Kasumi-1 (cell line): ENCODE measurements at places on chromosomes 13 and 19.

DNA sequence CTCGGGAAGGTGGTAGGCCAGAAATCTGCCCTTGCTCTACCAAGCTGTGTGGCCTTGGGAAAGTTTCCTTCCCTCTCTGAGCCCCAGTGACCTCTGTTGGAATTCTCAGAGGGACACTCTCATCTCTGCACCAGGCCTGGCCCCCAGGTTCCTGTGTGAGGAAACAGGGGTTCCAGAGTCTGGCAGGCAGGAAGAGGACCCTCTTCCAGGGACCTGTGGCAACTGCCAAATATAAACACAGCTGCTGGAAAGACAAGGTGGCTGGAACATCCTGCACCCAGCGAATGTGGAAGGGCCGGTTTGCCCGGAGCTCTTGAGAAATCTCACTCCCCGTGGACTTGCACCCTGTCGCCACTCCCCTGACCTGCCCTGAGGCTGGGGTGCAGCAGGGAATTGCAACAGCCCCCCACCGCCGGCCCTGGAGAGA lies 52.8 kb downstream of the GADD45B start:
- no peak for DNase-seq

DNA sequence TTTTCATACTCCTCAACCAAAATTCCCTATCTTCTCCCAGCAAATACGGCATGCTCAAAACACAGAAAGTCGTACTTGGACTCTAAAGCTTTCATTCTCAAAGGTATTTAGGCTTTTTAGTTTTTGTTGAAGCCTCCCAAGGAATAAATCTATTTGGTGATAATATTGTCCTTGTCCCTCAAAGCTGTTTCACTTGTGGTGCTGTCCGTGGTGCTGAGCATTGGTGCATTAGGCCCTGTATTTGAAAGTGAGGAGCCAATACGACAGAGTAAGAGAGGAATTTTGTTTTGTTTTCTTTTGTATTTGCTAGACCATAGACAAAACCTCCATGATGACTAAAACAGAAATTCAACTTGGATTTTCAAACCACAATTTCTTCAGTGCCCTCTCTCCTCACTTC lies 3.2 kb upstream of the LGALS13 start:
- DNase-seq, result peak; percentile 37

- DNase-seq, result no peak
These were observed 13.6 kb upstream of the SLC15A1 start for GRCh38 chr13:98765996-98766519.

- no peak for DNase-seq
These were observed 16.1 kb upstream of the SLC15A1 start for GRCh38 chr13:98768522-98768921.

DNA sequence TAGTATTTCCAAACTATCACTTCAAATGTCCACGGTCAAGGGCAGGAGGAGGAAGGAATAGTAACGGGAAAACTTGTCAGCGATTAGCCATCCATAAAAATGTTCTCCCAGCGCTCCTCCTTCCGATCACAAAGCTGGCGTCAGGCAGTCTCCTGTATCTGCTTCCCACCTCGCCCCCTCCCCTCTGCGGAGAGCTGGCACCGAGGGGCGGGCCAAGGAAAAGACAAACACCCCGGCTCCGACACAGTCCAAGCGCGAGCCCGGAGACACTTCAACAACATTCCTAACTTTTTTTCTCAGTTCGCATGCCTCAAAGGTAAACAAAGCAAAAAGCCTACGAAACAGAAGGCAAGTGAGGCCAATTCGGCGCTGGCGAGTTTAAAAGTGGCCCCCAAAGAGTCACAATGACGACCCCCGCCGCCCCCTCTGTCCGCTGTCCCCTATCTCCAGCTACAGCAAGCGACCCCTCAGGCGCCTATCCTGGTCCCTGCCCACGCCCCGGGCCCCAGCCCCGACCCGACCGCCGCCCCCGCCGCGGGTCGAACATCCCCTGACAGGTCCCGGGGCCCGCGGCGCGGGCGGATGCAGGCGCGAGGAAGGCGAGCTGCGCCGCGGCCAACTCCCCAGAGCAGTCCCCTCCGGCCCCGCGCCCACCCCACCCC lies 736 bp downstream of the SMAD9 start:
- no peak for DNase-seq

DNA sequence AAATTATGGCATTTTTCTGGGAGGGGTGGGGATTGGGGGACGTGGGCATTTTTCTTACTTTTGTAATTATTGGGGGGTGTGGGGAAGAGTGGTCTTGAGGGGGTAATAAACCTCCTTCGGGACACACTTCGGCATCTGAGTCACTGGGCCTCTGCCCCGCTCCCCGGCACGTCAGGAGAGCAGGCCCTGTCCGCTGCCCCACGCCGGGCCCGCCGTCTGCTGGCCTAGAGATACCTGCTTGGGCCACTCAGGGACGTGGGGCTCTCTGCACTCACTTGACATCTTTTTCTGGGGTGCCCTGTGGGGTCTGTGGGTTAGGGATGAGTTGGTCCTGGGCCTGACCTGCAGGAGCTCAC lies 3.5 kb upstream of the FTL start:
- no peak for DNase-seq

DNA sequence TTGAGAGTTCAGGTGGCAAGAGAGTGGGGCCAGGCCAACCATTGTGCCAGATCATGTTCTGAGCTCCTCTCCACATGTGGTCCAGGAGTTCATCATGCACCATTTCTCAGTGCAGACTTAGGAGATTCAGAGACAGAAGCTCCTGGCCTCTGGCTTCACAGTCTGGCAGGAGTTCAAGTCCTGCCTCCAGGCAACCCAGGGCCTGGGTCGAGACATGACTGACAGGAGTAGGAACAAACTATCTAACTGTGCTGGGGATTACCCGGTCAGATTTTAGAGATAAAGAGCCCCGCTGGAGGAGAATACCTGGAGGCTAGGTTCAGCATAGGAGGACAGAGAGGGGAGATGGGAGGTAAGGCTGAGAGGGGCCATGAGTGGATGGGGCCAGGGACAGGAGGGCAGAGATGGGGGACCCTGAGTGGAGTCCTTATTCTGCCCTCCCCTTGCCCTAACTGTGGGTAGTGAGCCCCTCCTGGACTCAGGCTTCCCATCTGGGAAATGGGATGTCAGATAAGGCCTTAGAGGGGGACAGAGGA lies 906 bp upstream of the CYP4F11 start:
- no peak for DNase-seq

- DNase-seq, result no peak
These were observed 520.1 kb upstream of the PCDH20 start for GRCh38 chr13:61935710-61936109.

DNA sequence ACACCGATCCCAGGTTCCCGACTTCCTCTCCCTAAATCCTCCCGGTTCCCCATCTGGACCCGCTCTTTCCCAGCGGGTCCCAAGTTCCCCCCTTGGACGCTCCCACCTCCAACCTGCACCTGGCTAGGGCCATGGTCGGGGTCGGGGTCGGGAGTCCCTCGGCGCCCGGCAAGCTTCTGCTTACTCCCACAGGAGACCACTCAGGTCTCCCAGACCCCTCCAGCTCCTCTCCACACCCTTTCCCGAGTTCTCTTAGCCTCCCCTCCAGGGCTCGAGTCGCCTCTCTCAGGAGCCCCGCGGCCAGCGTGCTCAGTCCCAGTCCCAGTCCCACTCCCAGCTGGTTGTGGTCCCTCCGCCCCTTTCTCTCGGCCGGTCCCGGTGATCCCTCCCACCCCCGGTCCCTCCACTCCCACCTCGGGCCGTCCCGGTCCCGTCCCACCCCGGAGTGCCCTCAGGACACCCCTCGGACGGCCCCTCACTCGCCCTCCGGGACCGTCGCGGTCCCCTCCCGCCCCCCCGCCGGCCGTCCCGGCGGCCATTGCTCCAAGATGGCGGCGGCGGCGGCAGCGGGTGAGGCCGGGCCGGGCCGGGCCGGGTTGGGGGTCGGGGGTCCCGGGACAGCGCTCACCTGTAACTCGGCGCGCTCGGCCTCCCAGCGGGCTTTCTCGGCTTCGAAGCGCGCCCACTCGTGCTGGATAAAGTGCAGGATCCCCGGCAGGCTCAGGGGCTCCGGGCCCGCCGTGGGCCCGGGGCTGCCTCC lies at the start of gene FKRP:
FKRP (plus strand) TSS at position 537 of the 760 bp plus-strand sequence. CDS start 9,394 bp downstream, outside the sequence.
- DNase-seq, result no peak

GRCh38 chr13:88031980-88032559 lies 360.9 kb downstream of the SLITRK5 start:
- DNase-seq, result no peak

DNA sequence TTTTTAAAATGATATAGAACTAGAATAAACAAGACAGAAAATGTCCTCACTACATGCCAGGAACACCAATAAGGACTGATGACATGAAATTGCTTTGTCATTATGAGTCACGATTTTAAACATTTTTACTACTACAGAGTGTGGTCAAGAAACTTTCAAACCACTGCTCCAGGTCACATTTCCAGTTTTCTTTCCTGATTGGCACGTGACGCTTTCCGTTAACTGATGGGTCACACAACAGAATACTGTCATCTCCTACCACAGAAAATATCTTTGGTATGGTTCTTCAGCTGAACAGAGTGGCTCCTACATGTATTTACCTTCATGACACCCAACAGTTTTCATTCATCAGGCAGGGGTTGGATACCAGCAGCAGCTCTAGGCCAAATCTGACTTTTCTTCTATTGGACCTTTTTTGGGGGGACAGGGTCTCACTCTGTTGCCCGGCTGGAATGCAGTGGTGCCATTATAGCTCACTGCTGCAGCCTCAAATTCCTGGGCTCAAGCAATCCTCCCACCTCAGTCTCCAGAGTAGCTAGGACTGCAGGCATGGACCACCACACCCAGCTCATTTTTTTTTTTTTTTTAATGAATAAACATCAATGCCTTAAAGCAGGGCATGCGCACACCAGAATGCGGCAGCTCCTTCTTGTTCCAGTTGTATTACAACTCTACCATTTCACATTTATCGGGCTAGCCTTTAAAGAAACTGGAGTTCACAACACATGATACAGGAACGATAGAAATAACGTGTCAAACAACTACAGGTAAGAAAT lies 147.4 kb downstream of the RNF17 start:
- no peak for DNase-seq

DNA sequence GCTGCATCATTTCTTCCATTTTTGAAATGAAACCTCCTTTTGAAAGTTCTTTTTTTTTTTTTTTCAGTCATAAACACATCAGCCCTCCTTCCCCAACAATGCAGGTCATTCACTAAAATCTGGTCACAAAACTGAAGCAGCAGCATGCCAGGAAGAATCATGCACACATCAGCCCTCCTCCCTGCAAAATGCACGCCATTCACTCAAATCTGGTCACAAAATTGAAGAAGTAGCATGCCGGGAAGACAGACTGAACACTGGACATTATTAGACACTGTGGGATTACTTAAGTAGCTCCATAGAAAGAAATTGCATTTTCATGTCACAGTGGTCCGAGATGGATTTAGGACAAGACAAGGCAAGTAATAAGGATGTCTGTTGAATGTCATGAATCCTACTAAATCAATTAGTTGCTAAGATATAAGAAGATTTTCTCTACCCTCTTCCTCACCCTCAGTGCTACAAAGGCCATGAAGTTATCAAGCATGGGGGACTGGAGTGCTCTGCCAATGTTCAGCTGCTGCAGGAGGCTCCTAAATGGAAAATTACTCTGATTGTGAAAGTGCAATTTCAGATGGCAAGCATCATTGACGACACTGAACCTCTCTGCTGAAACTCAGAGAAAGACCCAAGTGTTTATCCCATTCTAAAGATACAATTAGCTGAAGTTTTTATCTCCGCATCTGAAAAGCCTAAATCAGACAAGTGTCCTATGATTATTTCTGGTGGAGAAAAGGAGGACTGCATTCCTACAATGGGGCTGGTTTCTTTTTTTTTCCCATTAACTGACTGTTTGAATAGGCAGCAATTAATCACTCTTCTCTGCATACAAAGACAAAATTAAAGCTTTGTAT lies 913.2 kb downstream of the DIAPH3 start:
- DNase-seq, result no peak

- DNase-seq, result no peak
These were observed 28.7 kb downstream of the ATP8B3 start for GRCh38 chr19:1783354-1783753.

GRCh38 chr13:41029629-41030028 lies 10.5 kb upstream of the ELF1 start:
- no peak for DNase-seq

- DNase-seq, result peak; percentile 81
These were observed 7.9 kb downstream of the INTS6 start for GRCh38 chr13:51444922-51445321.

DNA sequence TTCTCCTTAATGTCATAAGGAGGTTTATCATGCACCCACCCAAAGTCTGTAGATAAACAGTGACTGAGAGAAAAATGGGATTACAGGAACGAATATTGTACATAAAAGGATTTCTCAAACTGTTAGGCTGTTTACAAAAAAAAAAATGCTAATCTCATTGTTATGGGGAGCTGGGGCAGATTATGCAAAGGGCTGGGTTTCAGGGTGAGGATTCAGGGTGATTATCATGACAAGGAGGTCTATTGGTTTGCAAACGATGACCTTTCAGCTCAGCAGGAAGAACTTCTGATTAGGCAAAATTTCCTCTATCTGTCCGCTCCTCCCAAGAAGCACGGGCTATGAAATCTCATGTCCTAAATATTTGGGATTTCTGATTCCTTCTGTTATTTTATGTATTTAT lies 41.4 kb downstream of the NLRP12 start:
- no peak for DNase-seq

- no peak for DNase-seq
These were observed 107.2 kb downstream of the FNDC3A start for GRCh38 chr13:49082653-49083536.

DNA sequence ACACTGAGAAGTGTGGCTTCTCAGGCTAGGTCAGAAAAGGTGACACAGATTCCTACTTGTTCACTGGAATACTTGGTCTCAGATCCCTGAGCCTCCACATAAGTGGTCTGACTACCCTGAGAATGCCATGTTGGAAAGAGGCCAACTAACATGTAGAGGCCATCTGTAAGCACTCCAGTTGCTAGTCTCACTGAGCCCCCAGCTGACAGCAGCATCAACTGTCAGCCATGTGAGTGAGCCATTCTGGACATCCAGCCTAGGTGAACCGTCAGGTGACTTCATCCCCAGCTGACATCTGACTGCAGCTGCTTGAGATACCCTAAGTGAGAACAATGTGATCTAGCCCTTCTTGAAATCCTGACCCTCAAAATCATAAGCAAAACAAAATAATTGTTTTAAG lies 18.1 kb upstream of the ARL11 start:
- DNase-seq, result no peak

- DNase-seq, result peak; percentile 28
These were observed 687 bp upstream of the FTL start for GRCh38 chr19:48964205-48965039.

- no peak for DNase-seq
These were observed 2.4 kb downstream of the HPN start for GRCh38 chr19:35043906-35044305.

DNA sequence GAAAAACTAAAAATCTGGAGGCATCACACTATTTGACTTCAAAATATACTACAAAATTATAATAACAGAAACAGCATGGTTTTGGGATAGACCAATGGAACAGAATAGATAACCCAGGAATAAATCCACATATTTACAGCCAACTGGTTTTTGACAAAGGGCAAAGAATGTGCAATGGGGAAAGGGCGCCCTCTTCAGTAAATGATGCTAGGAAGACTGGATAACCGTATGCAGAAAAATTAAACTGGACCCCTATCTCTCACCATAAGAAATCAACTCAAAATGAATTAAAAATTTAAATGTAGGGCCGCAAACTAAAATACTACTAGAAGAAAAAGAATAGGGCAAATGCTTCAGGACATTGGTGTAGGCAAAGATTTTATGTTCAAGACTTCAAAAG lies 440.5 kb upstream of the SGCG start:
- DNase-seq, result peak; percentile 17
